ENCODE measurements at places on chromosomes 4 and X.

- no peak for DNase-seq
- H3K27me3 ChIP-seq: no peaks in the 10 kb centered on the region
- no peaks in the 10 kb centered on the region for H3K36me3 ChIP-seq
- H3K4me3 ChIP-seq: no peak overlapping the region
- no peak overlapping the region for H3K27ac ChIP-seq
Measured at GRCh38 chr4:146330392-146330791, 116.1 kb downstream of the REELD1 start.

DNA sequence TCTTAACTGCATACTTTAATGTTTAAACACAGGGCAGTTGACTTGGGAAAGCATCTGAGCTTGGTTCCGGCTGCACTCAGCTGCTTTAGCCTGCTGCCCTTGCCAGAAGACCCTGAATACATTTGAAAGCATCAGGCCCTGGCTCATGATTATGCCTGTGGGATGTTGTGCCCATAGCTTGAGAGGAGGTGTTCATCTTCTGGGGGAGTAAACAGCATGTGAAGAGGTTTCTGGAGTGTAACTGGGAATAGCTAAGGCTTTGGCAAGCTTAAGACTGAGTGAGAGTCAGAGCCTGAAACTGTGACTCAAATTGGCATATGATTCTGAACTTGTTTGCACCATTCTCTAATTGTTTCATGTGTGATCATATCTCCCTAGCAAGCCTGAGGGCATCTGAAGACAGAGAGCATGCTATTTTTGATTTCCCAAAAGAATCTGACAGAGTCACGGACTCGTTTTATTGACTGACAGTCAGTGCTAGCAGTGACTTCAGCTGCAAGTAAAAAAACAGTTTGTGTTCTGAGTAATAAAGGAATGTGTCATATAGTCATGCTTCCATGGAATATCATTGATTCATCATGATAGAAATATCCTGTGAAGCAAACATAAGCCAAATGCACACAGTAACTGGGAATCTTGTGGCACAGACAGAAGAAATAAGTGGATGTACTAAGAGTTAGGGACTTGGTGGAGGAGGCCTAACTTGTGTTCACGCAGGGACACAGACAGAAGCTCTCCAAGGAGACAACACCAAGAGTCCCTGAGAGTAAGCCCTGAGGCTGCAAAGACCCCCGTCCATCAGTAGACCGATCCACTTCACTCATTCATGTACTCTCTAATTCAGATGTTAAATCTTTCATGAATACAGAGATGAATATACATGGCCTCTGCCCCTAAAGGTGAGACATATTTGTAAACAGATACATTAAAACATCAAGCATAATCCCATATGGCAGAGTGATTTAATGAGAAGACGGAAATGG, 100.7 kb downstream of the SYNPO2 start:
- DNase-seq: no peak
- no peaks in the 10 kb centered on the region for H3K27me3 ChIP-seq
- no peak overlapping the region for H3K27ac ChIP-seq
- no peaks in the 10 kb centered on the region for H3K4me1 ChIP-seq

DNA sequence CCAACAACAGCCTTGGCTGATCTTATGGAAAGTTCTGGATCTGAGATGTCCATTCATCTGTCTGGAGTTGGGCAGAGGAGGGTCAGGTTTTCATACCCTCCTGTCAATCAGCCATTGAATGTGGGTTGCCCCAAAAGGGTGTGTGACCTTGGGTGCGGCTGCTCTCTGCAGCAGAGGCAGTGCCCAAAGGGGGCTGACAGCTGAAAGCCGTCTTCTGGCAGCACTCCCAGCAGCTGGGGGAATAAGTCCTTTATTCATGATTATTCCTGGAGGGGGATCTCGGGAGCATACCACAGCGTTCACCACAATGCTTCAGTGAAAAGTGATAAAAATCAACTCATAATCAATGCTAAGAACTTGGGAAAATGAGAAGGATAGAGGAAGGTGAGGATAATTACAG, 54.7 kb downstream of the OTC start:
- no peak overlapping the region for H3K4me3 ChIP-seq
- no peaks in the 10 kb centered on the region for H3K36me3 ChIP-seq
- DNase-seq: no peak
- no peaks in the 10 kb centered on the region for H3K4me1 ChIP-seq
- H3K27me3 ChIP-seq: no peaks in the 10 kb centered on the region
- no peak overlapping the region for H3K27ac ChIP-seq

DNA sequence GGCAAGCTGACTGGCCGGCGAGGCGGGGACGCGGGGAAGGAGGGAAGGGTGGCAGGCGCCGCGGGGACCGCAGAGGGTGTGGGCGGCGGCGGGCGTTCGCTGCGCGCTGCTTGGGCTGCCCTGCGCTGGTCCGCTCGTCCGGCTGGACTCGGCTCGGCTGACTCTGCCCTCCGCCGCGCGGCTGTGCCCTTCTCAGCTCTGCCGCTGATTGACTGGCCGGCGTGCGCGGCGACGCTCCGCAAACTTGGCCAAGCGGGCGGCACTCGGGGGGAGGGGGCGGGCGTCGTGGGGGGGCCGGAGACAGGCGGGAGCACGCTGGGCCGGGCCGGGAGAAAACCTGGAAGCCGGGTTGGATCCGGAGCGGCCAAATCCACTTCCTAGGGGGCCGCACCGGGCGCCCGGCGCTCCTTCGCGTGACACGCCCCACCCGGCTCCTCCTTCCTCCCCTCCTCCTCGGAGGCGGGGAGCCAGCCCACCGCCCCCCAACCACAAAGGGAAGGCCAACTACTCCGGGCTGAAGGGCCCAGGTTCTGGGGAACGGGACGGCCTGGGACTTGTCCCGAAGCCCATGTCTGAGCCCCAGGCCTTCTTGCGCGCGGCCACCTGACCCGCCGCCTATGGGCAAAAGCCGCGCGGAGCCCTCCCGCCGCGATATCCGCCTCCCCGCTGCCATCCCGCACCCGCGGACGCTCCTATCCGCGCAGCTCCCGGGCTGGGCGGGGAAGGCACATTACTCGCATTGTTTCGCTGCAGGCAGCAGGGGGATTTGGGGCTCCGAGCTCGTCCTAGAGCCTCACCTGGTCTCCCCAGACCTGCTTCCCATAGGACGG, at the start of gene GPC4:
Gene GPC4 (minus strand): TSS at position 214 of the 830 bp plus-strand sequence. CDS start 524 bp downstream, outside the sequence.
- peaks cover 2% of the 10 kb centered on the region for H3K27me3 ChIP-seq
- no peaks in the 10 kb centered on the region for H3K36me3 ChIP-seq
- H3K4me3 ChIP-seq: no peak within 1 kb of the TSS
- H3K27ac ChIP-seq: no peak within 1 kb of the TSS

GRCh38 chr4:83931659-83932438, 395.9 kb downstream of the GPAT3 start:
- DNase-seq: no peak
- H3K4me3 ChIP-seq: no peak overlapping the region
- H3K36me3 ChIP-seq: no peaks in the 10 kb centered on the region

- no peak overlapping the region for H3K4me3 ChIP-seq
- H3K4me1 ChIP-seq: no peaks in the 10 kb centered on the region
- DNase-seq: no peak
- H3K27ac ChIP-seq: no peak overlapping the region
- no peaks in the 10 kb centered on the region for H3K27me3 ChIP-seq
Measured at GRCh38 chrX:129404670-129405008, 118.7 kb downstream of the SMARCA1 start.

GRCh38 chr4:147779451-147779850, 47.6 kb downstream of the ARHGAP10 start:
- no peaks in the 10 kb centered on the region for H3K36me3 ChIP-seq
- DNase-seq: no peak
- H3K4me3 ChIP-seq: no peak overlapping the region
- no peak overlapping the region for H3K27ac ChIP-seq

GRCh38 chr4:184727430-184727829, 6.5 kb downstream of the CENPU start:
- H3K27ac ChIP-seq: no peak overlapping the region
- H3K4me1 ChIP-seq: no peaks in the 10 kb centered on the region
- no peak for DNase-seq
- H3K4me3 ChIP-seq: no peak overlapping the region

DNA sequence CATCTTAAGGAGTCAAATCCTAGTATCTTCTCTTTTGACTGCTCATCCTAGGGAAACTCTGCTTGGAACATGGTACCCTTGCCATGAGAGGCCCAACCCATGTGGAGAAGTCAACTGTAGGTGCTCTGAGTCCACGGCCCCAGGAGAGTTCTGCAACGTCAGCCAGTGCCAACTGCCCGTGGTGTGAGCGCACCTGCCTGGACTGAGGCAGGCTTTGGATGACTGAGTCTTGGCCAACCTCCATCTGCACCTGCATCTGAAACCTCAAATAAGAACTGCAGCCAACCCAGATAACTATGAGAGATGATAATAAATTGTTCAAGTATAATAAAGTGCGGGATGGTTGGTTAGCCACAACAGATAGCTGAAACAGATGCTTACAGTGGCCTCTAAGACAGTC, 772.0 kb downstream of the TRIML1 start:
- no peaks in the 10 kb centered on the region for H3K4me1 ChIP-seq
- H3K4me3 ChIP-seq: no peak overlapping the region
- no peak overlapping the region for H3K27ac ChIP-seq
- DNase-seq: no peak
- H3K27me3 ChIP-seq: no peaks in the 10 kb centered on the region

GRCh38 chr4:84706286-84706685, 123.4 kb downstream of the CDS1 start:
- no peak overlapping the region for H3K4me3 ChIP-seq
- H3K36me3 ChIP-seq: no peaks in the 10 kb centered on the region
- no peak for DNase-seq
- H3K4me1 ChIP-seq: no peaks in the 10 kb centered on the region

DNA sequence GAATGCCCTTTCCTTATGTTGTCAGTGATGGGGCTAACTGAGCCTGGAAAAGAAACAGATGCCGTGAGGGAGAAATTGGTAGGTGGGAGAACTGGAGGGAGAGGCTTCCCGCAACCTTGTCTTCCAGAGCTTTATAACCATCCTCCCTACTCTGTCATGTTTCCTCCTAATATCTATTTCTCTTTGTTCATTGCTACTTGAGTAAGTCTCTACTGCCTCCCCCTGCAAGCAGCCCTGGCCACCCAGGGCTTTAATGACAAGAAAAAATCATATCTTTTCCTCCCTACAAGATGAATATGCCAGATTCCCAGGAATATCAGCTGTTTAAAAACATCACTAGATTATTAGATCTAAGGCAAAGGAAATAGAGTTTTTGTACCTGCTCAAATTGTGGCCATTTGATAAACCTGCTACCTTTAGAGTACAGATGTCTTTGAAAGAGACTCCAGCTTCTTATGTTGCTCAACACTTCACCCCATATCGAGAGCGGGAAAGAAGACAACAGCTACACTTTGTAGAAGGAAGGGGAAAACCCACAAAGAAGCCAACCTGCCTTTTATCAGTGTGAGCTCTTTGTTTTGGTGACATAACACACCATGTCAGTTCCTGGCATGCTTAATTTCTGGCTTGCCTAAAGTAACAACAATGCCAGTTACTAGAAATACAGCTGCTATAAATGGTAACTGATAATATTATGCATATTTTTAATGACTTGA, 186.6 kb upstream of the LEF1 start:
- H3K27me3 ChIP-seq: no peaks in the 10 kb centered on the region
- no peak overlapping the region for H3K27ac ChIP-seq
- H3K4me1 ChIP-seq: peaks cover 25% of the 10 kb centered on the region
- no peaks in the 10 kb centered on the region for H3K36me3 ChIP-seq
- DNase-seq: no peak

DNA sequence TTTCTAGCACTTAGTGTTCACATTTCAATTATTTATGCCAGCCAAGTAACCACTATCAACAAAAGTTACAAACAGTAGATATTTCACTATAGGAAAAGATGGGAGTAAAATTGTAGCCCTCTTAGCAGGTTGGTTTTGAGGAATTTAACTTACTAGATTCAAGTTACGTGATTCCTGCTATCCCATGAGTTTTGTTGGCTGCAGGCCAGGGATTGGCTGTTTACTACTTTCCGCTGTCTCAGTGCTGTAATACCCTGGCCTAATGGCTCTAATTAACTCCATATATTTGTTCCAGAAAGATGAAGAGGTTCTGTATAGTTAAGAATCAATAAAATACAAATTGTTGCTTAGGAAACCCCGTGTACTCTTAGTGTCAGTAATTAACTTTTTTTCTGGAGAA, 55.5 kb upstream of the MAGED1 start:
- no peaks in the 10 kb centered on the region for H3K27me3 ChIP-seq
- H3K27ac ChIP-seq: no peak overlapping the region
- DNase-seq: no peak
- H3K4me1 ChIP-seq: no peaks in the 10 kb centered on the region

Data from CD4-positive, CD25-positive, alpha-beta regulatory T cell (primary cell).